ENCODE measurements at places on chromosomes 5 and 9. TPM values are rescaled to one million over a fixed set of nuclear protein-coding genes. Genes with fewer than 3 reads are reported as not detected.

DNA sequence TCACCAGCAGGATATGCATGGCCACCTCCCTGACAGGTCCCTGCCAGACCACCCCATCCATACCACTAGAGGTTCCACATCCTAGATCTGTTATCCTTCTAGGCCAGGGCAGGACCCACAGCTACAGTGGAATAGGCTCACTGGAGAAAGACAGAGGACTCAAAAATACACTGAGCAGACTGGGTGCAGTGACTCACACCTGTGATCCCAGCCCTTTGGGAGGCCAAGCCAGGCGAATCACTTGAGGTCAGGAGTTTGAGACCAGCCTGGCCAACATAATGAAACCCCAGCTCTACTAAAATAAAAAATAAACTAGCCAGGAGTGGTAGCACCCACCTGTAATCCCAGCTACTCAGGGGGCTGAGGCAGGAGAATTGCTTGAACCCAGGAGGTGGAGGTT, 56.5 kb upstream of the TESK1 start:
- no peak for DNase-seq

DNA sequence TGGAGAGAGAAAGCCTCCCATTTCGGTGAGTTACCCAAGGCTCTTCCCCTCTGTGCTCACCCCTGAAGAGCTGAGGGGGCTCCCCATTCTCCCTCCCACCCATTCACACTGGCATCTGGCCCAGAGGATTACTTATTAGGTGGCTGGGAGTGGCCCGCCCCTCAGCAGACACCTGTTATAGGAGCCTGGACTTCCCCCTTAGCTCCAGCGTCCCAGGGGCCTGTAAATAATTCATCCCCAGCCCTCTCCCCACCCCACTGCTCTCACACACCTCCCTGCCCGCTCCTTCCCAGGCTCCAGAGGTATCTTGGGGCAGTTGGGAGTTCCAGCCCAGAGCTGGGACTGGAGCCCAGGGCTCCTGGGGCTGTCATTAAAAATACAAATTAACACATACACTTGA, 11.6 kb upstream of the SLC6A7 start:
- no peak for DNase-seq

- DNase-seq = no peak
These were observed 20.8 kb downstream of the RGS3 start for GRCh38 chr9:113484258-113484730.

- no peak for DNase-seq
These were observed 1.7 kb downstream of the ADAMTS16 start for GRCh38 chr5:5141625-5142525.

Gene DPYSL3
- total RNA-seq = 977 TPM

Gene RALGDS
- 95.8 TPM for total RNA-seq

Gene HMCN2
- total RNA-seq = not detected

All from occipital lobe (tissue), 3 donors.